ENCODE measurements at places on chromosomes 5 and 9.
A peak's percentile ranks its signal among the peaks of the same experiment; 100 is the strongest.

DNA sequence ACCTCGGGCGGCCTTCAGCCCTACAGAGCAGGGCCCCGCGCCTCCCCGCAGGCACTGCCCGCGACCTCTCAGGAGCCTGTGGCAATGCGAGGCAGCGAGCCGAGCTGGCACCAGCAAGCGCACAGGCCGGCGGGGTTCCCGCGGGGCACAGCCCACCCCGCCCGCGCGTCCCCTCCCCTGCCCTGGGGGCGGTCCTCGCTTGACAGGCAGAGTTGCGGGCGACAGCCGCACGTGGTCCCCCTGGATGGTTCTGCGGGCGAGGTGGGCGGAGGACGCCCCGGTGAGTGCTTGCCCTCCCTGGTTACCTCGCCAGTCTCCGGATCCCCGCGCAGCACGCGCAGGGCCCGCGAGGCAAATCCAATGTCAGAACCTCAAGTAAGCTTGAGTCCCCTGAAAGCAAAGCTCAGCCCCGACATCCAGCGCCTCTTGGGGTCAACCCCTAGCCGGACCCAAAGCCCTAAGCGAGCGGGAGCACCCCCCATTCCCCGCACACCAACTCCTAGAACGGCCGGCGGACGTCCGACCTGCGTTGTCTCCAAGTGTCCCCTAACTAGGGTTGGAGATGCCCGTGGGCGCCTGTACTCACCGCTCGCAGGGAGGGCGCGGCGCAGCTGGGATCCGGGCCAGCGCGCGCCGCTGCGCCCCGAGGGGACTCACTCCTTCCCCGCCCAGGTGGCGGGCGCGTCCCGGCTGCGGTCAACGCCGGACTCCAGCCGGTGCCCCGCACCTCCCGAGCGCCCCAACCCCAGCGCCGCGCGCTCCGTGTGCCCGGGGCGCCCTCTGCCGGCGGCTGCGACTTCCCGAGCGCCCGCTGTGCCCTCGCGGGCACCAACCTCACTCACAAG is at the start of gene DRD1:
DRD1 (minus strand) TSS at position 123 of the 845 bp plus-strand sequence. CDS start 1,083 bp downstream, outside the sequence.
- DNase-seq: peak; percentile 4

- DNase-seq: no peak
Measured at GRCh38 chr9:71737455-71737854, 30.9 kb downstream of the CEMIP2 start.

- DNase-seq: peak; percentile 66
Measured at GRCh38 chr9:136847088-136847825, 2.0 kb upstream of the PHPT1 start.

GRCh38 chr5:179323026-179323870 is 22.0 kb downstream of the ADAMTS2 start:
- no peak for DNase-seq

DNA sequence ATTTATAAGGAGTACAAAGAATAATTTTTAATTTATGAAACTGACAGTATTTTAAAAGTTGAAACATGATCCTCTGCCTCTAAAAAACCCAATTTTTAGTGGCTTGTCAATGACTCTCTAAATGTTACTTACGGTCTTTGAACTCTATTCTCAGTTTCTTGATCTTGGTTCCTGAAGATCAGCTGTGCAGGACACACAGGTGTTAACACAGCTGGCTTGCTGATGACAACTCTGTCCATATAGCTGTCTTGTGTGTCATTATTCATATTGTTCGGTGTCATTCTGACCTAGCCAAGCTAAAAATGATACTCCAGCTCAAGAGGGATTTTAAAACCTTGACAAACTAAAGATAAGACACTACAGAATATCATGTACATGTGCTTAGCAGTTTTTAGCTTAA is 314.5 kb downstream of the CCDC171 start:
- no peak for DNase-seq

DNA sequence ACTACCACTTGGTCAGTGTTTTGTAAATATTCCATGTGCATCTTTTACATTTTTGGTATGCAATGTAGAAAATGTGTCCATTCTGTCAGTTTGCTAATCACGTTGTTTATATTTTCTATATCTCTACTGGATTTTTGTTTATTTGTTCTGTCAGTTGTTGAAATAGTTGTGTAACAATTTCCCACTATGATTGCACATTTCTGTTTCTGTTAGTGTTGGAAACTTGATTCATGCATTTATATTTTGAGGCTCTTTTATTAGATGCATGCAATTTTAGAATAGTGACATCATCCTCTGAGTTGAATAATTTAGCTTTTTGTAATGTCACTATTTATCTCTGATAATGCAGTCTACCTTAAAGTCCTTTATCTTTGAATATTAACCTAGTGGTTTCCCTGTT is 25.8 kb upstream of the LECT2 start:
- DNase-seq: peak; percentile 32

GRCh38 chr9:105233873-105234272 is 10.6 kb upstream of the SLC44A1 start:
- no peak for DNase-seq

DNA sequence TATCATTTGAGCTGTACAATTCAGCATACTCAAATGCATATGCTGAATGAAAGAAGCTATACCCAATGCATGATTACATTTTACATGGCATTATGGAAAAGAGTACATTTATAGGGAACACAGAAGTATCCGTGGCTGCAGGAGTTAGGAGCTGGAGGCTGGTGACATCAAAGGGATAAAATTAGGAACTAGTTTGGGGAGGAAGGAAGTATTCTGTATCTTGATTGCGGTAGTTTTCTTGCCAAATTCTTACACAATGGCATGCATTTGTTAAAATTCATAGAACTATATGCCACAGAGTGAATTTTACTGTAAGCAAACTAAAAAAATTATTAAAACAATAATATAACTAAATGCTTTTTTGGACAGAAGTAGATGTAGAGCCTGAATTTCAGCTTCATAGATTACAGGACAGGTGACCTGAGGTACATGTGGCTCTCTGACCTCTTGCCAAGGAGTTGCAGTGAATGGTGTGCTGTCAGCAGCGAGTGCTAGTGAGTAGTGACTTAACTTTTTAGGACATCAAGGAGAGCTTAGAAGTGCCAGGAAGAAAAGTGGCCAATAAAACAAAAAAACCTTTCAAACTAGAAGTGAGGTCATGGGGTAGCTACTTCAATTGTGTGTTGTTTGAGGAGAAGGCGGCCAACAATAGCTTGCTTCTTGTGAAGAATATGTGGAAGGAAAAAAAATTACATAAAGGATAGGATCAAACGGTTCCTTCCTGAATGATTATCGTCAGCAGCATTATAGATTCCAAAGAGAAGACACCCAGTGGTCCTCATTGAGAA is 514.9 kb upstream of the CLINT1 start:
- DNase-seq: no peak

DNA sequence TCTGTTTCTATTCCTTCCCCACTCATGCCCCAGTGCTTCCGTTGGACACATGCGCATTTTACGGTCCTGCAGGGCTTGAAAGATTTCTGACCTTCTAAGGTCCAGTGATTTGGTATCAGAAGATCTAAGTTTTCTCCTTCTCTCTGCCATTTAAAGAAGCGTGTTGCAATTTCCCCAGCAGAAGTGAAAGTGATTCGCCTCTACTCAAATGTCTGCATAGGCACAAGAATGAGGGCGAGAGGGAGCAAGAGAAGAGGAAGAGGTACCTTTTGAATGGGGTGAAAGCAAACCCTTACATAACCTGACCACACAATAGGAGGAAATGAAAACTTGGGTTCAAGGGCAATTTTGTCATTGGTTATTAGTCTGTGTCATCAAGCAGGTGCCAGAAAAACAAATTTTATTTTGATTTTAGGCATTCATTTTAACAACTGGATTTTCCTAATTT is 31.7 kb upstream of the NR3C1 start:
- DNase-seq: no peak

All from foreskin fibroblast (primary cell).